Stimulated activated CD8-positive, alpha-beta memory T cell treated with anti-CD3 and anti-CD28 coated beads, Interleukin-7, amount 100 ng/mL, for 1 hour (primary cell): ENCODE measurements at places on chromosomes 11 and 22.

DNA sequence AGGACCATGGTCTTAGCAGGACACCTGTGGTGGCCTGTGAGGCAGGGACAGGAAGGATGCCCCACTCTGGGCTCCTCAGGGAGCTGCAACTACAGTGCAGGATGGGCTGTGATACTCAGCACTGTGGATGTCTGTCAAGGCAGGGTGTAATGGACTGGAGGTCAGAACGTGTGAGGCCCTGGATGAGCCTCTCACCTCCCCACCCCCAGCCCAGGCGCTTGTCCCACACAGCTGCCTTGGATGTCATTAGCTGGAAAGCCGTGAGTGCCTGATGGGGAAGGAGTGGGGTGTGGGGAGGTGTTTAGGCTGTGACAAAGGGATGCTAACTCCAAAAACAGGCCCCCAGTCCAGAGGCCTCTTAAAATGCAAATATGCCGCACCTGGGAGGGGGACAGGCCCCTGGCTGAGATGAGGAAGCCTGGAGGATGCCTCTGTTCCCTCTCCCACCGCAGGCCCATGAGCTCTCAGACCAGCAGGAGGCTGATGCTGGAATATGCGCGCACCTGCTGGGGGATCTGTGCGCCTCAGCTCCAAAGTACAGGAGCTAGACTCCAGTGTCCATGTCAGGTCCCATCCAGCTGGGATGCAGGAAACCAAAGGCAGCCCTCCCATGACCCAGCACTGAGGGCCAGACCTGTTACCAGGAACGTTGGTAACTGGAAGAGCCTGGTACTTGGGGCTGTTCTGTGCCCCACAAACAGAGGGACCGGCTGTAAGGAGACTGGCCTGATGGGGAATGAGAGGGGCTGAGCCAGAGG, 25.1 kb downstream of the RSPH14 start:
- DNase-seq = no peak

DNA sequence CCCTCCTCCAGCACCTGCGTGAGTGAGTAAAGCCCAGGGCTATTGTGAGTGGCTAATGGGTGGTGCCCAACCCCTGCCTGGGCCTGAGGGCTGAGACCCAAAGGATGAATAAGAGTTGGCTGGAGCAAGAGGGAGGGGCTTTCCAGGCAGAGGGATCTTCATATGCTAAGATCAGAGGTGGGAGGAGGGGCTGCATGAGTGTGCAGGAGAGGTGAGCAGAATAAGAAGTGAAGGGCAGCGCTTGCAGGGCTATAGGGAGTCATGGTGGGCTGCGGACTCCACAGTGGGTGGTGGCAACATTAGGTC, 3.9 kb downstream of the EMID1 start:
- DNase-seq = no peak

- DNase-seq = no peak
Measured at GRCh38 chr22:31639436-31640039, 22.5 kb downstream of the PISD start.

GRCh38 chr11:104934594-104934993, 33.8 kb downstream of the CASP4 start:
- DNase-seq = no peak

DNA sequence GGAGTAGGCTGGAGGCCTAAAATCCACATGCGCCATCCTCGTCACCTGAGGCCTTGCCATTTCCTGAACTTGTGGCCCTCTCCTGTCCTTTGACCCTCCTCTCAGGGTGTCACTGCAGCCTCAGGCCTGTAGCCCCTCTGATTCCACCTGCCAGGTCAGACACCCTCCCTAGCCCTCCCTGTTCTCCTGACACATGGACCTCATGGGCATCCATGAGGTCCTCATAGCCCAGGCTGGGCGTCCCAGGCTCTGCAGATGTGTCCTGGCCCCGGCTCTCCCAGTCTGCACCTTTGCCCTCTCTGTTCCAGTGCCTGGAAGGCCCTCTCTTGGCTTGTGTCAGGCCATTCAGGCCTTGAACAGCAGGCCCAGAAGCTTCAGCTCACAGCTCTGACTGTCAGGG, 15.8 kb downstream of the RAB36 start:
- DNase-seq = no peak

DNA sequence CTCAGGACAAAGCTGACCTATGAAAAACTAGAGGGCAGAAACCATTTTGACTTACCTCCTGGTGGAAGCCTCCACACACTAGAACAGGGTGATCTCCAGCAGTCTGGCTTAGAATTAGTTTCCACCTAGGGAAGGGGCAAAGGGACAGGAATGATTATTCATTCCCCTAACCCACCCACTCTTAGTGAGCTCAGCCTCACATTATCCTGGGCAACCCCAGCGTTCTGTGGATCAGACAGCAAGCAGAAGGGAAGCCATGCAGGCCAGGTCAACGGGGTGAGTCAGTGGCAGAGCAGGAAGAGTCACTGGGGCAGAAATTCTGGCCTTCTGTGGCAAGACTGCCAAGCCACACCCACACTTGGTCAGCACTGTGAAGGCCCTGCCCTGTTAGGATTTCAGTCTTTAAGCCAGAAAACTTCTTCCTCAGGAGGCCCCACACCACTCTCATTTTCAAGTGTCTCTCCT, 10.5 kb downstream of the NUMA1 start:
- no peak for DNase-seq

GRCh38 chr22:36335621-36336020, 52.1 kb downstream of the MYH9 start:
- DNase-seq = no peak

DNA sequence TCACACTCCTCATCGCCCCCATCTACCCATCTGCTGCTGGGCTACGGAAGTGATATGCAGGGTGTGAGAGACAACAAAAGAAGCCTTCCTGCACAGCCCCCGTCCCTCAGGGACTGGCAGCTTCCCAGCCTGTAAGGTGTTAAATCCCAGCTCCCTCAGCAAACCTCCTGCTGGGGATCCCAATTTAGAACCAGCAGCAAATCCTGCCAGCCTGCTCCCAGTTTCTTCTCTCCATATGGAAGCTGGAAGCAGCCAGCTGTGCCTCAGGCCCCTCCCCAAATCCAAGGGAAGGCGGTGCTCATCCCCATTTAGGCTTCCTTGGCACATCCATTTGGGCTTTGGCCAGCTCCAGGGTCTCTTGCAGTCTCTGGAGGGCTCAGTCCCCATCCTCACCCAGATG, 47.5 kb downstream of the PAMR1 start:
- no peak for DNase-seq

DNA sequence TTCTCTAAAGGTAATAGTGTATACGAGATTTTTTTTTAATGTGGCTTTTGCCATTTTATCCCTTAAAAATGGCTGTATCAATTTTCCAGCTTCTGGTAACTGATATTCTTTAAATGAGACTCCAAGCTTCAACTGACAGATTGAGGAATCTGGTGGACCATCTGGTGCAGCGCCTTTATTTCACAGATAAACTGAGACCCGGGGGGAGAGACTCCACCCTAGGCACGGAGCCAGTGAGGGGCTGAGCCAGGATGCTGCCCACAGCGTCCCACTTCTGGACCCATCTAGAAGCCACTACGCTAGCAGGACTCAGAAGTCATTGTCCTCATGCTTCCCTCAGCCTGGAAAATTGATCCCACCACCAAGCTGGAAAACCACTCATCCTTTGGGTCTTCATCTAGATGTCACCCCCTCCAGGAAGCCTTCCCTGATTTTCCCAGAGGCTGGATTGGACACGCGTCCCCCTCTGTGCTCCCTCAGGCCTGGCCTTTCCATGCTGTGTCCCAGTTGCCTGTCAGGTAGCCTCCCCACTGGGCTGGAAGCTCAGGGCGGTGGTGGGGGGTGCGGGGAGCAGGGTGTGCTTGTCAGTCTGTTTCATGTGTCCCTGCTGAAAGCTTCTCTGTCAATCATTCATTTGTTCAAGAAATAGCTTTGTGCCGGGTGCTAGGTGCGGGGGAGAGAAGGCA, 12.3 kb upstream of the CD5 start:
- DNase-seq = no peak

GRCh38 chr22:30572210-30572609, 2.3 kb downstream of the GAL3ST1 start:
- no peak for DNase-seq

- no peak for DNase-seq
Measured at GRCh38 chr11:126464796-126465195, 109.3 kb downstream of the ST3GAL4 start.

DNA sequence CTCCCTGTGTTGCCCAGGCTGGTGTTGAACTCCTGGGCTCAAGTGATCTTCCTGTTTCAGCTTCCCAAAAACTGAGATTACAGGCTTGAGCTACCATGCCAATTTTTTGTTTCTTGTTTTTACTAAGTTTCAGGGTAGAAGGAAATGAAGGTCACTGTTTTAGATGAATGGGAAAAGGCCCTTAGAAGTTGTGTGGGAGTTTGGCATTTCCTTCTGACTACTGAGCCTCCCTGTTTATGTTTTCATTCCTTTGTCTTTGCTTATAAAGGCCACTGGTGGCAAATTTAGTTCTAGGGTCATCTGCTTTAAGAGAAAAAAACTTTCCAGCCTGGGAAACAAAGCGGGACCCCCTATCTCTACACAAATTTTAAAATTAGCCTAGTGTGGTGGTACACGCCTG, 22.1 kb downstream of the SRPRA start:
- DNase-seq = no peak

- DNase-seq = no peak
Measured at GRCh38 chr11:34149786-34150185, 44.4 kb downstream of the NAT10 start.

DNA sequence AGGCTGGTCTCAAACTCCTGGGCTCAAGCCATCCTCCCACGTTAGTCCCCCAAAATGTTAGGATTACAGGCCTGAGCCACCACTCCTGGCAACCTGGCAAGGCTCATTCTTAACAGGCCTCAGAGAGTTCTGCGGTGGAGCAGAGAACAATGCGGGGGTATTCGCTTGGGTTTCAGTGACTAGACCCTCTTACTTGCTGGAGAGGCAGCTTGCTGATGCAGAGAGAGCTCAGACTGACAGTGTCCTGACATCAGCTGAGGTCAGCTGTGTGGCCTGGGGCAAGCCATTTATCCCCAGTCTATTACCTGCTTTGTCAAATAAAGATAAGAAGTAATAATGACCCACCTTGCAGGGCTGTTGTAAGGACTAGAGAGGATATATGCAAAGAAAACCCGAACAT, 40.3 kb upstream of the DMC1 start:
- DNase-seq = no peak

DNA sequence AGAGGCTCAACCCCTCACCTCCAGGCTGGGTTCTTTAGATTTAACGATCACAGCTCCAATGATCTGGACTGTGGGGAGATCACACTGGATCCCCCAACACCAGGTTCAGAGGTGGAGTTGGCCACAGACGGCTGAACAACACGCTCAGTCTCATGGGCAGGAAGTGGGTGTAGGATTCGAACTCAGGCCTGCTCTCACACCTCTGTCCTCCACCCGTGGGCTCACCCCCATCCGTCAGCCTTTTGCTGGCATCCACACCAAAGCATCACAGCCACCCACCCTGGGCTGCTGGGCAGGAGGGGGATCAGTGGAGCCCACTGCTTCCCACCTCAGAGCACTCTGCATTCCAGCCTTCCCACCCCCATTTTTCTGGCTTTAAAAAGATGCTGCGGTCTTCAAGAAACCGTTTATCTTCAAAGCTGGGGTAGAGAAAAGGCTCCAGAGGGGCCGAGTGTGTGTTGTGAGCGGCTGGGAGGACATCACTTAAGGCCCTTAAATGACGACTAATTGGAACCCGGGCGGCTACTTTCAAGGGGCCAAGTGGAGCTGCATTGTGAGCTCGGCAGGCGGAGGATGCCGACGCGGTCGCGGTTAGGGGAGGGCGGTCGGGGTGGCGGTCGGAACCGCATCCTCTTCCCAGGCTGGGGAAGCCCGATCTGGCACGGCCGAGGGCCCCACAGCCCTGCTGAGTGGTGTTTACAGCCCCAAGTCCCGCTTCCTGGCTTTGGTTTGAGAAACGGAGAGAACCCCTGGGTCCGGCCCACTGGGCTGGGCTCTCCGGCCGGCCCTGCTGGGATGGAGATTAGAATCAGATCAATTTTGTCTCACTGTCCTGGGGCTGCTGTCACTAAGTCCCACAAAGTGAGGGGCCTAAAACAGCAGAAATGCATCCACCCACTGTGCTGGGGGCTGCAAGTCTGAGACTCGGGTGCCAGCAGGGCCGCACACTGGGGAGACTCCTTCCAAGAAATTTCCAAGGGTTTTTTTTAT, 15.9 kb upstream of the FGF3 start:
- no peak for DNase-seq

DNA sequence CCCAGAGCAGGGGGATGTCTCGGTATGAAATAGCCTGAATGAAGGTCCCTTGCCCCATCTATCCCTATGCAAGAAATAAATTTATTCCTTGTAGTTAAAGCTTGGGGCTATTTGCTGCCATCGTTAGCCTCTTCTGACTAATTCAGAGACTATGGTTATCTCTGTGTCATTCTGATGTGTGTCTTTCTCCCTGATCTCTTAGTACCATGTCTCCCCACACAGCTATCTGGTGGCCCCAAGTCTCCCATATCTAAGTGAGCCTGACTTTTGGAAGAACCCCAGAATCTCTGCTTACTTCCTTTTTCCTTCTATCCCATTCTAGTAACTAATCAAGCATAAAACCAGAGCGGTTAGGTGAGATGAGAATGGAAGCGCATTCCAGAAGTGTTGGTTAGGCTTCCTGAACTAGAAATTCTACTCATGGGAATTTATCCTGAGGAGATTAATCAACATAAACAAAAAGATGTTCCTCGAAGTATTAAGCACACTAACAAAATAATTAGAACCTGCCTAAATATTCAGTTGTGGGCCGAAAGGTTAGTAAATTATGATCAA, 71.4 kb upstream of the BMAL1 start:
- DNase-seq = no peak

GRCh38 chr11:75394085-75394840, 5.1 kb upstream of the RPS3 start:
- no peak for DNase-seq

GRCh38 chr11:20156280-20156875, 3.9 kb downstream of the DBX1 start:
- DNase-seq = peak; percentile 25

DNA sequence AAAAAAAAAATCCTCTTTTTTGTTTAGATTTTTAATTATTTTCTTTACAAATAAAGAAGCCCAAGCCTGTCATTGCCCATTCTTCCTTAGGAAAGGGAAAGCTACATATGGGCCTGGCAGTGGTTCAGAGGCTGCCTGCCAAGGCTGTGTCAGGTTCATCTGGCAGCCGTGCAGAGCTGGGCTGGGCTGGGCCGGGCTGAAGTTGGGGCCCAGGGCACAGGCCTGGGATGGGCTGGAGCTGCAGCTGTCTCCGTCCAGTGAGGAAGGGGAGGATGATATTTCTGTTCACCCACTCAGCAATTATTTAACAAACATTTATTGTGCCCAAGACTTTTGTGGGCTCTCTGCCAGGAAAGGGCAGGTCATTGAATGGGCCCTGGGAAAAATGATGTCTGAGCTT, 4.6 kb downstream of the PRR5L start:
- DNase-seq = no peak

DNA sequence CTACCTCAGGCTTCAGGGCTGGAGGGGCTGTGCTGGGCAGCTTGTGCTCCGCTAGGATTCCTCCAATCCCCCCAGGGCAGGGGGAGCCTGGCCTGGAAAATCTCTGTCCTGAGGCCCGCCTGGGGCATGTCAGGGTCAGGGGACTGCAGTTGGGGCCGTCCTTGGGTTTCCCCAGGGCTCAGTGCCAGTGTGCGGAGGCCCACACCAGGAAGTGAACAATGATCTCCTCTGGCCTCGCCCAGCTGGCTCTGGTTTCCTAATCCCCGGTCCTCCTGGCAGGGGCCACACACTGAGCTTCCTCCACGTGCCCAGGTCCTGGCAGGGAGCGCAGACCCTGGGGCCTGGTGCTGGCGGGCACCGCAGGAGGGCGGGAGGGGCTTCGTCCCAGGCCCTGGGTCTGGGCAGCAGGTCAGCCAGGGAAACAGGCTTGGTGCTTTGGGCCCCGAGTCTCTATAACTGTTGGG, 1.4 kb upstream of the MUC2 start:
- no peak for DNase-seq

- DNase-seq = no peak
Measured at GRCh38 chr11:72329526-72329925, 85.5 kb upstream of the PHOX2A start.
